ENCODE measurements at places on chromosomes 13 and 19.

GRCh38 chr19:28632371-28633080 lies 580.4 kb downstream of the UQCRFS1 start:
- DNase-seq = no peak

DNA sequence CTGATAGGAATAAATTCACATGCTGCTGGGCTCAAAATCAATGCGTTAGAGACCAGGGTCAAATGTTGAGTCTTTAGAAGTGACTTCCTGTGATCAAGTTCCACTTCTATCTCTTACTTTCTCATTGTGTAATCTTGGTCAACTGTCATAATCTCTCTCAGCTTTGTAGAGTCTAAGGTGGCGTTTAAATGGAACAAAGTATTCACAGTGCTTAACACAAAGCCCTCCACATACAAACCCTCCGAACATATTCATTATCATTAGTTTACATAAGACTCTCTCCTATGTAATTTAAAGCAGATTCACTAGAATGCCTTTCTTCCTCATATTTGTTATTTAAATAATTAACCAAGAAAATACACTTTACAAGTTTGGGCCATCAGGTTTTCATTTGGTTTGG lies 1044.1 kb downstream of the EFNB2 start:
- DNase-seq = no peak

- DNase-seq = no peak
Measured at GRCh38 chr19:16127080-16127479, 15.4 kb downstream of the RAB8A start.

DNA sequence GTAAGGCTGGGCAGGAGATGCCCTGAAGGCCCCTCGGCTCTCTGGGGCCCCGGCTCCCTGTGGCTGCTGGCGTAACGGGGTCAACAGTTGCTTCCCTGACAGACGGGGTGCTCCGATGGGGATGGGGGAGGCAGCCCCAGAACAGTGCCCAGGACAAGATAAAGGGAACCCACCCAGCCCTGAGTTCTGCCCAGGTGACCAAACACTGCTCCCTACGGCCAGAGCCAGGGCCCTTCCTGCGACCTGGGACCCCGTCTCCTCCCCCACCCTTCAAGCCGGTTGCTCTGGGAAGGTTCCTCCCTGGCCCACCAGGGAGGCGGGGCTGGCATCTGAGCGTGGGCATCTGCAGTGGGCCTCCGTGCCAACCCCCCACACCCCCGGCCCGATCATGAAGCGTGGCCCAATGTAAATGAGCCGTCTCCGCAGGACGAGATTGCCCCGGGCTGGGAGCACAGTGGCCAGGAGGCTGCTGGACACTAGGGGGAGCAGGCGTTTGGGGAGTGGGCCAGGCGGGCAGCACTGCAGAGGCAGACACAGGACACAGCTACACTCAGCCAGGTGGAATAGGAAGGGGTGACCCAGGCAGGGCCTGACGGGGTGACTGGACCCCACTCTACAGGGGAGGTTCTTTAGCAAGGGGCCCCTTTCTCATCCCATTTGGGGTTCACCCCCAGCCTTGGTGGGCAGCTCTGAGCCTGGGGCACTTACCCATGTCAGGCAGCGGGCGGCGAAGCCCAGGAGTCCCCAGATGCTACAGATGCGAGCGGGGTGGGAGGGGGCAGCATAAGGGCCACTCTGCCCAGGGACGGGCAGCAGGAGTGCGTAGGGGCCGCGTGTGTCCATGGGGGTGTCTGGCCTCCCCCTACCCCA lies 1.2 kb upstream of the NKPD1 start:
- no peak for DNase-seq

DNA sequence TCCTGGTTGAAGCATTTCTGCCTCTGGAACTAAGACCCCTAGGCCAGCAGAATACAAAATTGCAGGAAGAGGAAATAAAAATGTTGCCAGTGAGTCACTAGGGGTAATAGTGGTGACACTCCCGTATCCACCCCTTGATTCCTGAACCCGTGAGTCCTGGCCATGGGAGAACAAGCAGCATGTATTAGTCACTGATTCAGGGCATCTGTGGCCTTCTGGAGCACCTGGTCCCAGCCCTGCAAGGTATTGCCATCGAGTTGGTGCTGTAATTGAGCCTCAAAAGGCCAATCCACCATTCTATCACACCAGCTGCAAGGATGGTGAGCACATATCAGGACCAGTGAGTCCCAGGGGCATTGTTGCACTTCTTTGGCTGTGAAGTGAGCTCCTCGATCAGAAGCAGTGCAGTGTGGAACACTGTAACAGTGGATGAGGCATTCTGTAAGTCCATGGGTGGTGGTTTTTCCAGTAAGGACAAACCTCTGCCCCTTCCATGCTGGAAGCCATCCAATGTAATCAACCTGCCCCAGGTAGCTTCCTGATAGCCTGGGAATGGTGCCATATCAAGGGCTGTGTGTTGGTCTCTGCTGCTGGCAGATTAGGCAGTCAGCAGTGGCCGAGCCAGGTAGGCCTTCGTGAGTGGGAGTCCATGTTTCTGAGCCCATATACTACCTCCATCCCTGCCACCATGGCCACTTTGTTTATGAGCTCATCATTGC lies 39.6 kb downstream of the C1QTNF9 start:
- no peak for DNase-seq
